ENCODE measurements at places on chromosomes 11 and 22.

DNA sequence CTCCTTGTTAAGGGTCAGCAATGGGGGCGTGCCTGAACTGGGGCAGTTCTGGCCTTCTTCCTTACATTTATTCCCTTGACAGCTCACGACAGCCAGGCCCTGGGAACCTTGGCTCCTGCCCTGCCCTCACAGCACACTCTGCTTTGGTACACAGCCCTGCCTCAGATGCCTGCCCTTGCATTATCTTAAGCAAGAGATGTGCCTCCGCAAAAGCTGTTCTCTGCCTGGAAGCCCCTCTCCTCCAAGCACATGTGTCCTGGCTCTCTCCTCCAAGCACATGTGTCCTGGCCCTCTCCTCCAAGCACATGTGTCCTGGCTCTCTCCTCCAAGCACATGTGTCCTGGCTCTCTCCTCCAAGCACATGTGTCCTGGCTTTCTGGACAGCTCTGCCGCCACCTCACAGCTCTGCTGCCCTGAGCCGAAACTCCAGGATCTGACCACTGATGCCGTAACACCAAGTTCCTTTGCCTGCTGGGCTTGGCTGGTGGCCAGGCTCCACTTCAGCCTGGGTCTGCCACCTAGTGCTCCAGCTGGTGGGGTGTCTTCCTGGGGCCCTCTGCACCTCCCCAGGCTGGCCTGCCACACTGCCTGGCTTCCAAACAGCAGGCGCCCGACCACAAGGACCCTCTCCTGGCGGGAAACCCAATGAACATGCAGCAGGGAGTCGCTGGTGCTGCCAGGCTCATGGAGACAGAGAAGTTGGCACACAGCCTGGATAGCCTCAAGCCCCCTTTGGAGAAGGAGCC lies 53.0 kb downstream of the SCUBE1 start:
- no peak for DNase-seq

GRCh38 chr11:20654038-20654437 lies 15.3 kb upstream of the NELL1 start:
- no peak for DNase-seq

DNA sequence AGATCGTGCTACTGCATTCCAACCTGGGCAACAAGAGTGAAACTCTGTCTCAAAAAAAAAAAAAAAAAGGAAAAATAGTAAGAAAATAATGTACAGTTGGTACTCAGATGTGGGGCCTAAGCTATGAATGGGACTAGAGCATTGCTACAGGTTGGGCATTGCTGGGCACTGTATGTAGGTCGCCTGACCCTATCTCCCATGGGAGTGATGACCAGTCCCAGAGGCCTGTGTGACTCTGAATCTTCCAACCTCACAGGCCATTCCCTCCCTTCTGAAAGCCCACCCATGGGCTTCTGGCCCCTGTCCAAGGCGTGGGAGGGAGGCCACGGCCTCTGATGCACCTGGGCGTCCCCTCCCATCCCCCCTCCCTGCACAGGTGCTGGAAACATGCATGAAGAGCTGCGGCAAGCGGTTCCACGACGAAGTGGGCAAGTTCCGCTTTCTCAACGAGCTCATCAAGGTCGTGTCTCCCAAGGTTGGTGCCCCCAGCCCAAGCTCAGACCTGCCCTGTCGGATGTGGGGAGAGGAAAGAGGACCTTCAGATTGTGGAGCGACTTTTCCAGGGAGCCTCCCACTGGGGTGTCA lies 9.5 kb downstream of the GGA1 start:
- no peak for DNase-seq

DNA sequence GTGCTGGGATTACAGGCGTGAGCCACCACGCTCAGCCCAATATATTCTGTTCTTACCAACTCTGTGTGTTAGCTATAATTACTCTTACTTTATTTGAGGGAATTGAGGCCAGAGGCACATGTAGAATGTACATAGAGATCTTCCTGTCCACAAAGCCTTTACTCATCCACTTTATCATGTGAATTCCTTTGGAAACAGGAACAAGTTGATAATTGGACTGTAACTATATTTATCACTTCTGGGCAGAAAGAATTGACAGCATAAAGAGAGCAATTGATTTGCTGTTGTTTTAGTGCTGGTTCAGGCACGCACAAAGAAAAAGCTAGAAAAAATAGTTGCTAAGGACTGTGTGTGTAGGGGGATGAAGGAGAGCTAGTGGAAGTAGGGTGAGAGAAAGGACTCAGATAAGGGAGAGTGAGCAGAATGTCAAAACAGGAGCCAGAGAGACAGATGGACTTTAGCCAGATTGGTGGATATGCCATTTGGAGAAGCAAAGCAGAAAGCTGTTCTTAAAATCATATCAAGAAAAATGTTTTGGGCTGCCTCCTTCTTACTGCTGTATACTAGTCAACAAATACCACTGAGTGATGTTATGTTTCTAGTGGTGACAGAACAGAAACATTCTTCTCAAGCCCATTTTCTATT lies 929.8 kb upstream of the CNTN5 start:
- no peak for DNase-seq

GRCh38 chr22:35192129-35192918 lies 65.0 kb upstream of the HMGXB4 start:
- DNase-seq: no peak

GRCh38 chr11:12787847-12788246 lies 113.6 kb downstream of the TEAD1 start:
- no peak for DNase-seq

- no peak for DNase-seq
These were observed 6.6 kb upstream of the OR6X1 start for GRCh38 chr11:123760894-123761293.

Data from activated CD4-positive, CD25-positive, alpha-beta regulatory T cell treated with anti-CD3 and anti-CD28 coated beads, Interleukin-2, amount 50 U/mL, for 72 hours (primary cell).